ENCODE measurements at places on chromosomes 4 and X.

- DNase-seq: peak; percentile 11
Measured at GRCh38 chrX:38426785-38427184, 74.4 kb downstream of the OTC start.

DNA sequence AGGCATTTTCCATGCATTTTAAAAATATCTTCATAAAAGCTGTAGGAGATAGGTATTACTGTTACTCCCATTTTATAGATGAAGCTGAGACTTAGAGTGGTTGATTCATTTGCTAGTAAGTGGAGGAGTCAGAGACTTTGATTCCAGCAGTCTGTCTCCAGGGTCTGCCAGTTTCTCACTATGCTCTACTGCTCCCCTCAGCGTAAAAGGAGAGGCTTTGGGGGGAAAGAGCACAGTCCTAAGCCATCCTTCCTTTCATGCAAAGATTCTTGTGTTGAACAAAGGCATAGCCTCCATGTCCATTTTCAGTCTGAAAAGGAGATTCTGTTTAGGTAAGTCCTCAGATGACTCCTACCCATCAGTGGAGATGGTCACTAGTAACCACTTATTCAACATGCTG is 117.7 kb upstream of the TMEM150C start:
- no peak for DNase-seq

- DNase-seq: no peak
Measured at GRCh38 chrX:71665747-71666146, 1.6 kb upstream of the LOC101059915 start.

- no peak for DNase-seq
Measured at GRCh38 chr4:23889391-23889790, 456 bp downstream of the PPARGC1A start.

DNA sequence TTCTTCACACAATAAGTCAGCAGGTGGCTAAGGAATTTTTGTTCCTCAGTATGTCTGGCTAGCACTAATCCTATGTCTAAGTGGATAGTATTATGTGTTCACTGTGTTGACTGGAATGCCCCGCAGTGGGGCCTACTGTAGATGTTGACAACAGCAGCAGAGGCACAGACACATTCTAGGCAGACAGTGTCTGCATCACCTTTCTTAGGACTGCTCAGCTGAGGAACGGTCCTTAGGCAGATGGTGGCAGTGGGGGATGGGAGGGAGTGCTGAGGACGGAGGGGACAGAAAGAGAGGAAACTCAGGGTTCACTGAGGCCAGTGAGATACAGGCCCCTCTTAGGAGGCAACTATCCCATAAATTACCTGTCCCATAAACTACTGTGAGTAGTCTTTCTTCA is 44.6 kb upstream of the LEF1 start:
- DNase-seq: no peak

GRCh38 chr4:69522554-69522953 is 26.8 kb upstream of the UGT2B4 start:
- no peak for DNase-seq

DNA sequence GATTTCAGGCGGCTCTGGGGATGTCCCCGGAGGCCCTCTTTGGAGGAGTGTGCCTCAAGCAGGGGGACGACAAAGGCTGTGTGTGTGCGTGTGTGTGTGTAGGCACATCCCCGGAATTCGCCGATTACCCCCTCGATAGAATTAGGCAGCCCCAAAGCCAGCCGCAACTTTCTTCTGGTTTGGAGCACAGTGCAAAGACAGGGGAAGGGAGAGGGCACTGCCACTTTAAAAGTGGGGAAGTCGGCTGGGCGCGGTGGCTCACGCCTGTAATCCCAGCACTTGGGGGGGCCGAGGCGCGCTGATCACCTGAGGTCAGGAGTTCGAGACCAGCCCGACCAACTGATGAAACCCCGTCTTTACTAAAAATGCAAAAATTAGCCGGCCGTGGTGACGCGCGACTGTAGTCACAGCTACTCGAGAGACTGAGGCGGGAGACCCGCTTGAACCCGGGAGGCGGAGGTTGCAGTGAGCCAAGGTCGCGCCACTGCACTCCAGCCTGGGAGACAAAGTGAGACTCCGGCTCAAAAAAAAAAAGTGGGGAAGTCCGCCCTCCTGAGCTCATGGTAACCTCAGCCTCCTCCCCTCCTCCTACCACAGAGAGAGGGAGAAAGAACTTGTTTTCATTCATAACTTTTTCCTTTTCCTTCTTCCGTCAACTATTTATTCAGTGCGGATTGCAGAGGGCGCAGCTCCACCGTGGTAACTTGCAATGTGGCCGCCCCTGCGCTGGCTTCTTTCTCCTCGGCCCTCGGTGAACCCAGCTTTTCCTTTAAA is 2.4 kb downstream of the SPRY1 start:
- DNase-seq: peak; percentile 87

DNA sequence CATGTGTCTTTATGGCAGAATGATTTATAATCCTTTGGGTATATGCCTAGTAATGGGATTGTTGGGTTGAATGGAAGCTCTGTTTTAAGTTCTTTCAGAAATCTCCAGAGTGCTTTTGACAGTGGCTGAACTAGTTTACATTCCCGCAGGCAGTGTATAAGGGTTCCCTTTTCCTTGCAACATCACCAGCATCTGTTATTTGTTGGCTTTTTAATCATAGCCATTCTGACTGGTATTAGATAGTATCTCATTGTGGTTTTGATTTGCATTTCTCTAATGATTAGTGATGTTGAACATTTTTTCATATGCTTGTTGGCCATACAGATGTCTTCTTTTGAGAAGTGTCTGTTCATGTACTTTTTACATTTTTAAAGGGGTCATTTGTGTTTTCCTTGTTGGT is 129.8 kb downstream of the TBCK start:
- DNase-seq: no peak

- DNase-seq: no peak
Measured at GRCh38 chrX:134162032-134162431, 75.0 kb upstream of the CCDC160 start.

DNA sequence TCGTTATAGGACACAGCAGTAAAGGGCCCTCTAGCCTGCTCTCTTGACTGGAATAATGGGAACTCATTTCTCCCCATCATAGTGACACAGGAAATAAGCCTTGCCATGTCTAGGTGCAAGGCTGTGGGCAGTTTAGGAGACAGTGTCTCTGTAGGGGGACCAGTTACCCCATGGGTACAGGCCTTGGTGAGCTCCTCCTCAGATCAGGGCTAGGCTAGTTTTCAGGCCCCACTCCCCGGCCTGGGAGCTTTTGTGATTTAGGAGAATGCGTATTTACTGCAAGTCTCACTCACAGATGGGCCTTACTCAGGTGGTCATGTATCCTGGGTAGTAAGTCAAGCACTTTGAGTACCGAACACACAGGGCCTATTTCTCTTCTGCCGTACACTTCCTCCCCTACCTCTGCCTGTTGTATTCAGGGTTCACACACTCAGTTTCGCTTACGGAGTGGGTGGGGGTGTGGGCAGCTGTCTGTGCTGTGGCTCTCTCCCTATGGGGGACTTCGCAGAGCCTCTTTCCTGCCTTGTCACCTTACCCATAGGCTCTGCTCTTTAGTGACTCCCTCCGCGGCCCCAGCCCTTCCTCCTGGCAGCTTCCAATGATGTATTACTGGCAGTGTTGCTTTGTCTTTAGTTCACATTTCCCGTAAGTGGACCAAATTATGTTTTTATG is 34.2 kb downstream of the FAM193A start:
- no peak for DNase-seq

GRCh38 chr4:76166480-76166879 is 18.3 kb upstream of the NUP54 start:
- DNase-seq: no peak

DNA sequence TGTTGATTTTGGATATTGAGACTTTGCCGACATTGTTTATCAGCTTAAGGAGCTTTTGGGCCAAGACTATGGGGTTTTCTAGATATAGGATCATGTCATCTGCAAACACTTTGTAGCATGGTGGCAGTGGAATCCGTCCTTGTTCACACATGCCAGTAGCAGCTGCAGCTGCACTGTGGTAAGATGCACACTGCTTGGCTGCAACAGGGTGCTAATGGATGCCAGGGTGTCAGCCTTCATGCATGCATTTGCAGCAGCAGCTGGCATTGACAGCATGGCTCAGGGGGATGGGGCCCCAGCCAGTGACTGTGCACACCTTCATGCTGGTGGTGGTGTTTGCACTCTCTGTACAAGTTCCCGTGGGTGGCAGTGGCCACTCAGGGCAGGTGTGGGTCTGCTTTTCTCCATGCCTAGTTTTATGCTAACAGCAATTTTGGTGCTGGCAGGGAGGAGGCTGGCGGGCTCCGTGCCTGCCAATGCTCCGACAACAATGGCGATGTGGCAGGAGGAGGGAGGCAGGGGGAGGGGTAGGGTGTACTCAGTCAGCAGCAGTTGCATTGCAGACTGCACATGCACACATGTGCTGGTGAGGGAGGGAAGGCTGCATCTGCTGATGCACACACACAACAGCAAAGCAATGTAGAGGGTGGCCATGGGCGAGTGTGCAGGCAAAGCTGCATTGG is 37.5 kb downstream of the BEX3 start:
- no peak for DNase-seq

DNA sequence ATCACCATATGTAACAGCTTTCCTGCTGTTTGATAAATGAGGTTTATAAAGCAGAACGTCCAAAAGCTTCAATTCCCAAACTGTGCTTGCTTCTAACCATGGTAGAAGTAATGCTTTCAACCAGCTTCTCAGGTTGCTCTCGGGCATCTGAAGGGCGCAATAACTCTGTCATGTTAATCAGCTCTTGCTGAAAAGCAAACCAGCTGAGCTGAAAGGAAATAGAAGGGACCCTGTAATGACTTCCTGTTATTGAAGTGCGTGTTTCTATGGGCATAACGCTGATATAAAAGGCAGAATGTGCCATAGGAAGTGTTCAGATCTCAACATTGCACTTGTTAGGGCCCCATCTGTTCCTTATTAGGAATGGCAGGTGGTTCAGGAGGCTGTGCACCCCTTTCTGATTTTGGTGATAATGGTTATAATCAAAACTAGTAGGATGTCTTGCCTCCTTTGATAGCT is 21.2 kb downstream of the HERC3 start:
- peak; percentile 32 for DNase-seq

- DNase-seq: no peak
Measured at GRCh38 chr4:11165052-11165451, 263.6 kb downstream of the HS3ST1 start.

GRCh38 chr4:1222938-1223690 is 25.8 kb downstream of the CTBP1 start:
- no peak for DNase-seq

DNA sequence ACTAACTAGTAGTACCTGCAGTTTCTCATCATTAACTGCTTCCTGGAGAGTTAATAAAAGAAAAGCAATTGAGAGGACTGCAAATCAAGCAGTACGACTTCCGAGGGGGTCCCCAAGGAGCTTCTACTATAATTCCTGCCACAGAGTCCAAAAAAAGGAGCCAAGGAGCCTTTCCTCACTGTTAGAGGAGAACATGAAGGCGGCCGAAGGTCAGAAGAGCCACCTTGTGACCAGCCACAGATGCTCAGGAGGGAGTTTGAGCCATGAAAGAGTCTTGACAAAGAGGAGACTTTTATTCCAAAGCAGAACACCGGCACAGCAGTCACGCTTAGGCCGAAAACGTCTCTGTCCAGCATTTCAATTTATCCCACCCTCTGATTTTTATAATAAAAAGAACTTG is 62.2 kb downstream of the RELL1 start:
- DNase-seq: no peak

DNA sequence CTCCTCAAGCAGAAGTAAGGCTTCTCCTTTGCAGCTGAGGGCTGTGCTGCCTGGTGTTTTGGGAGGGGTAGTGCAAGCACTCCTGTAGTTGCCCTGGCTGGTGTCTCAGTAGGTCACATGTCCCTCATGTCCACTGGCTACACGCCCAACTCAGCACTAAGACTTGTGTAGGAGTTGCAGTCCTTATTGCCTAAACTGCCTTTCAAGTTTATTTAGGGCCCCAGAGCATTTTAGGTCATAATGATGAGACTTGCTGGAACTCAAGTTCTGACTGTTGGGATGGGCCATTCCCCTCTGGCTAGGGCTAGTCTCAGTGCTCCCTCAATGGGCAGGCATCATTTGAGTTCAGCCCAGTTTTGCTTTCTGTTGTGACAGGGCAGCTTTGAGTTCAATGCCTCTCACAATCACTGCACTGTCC is 44.1 kb downstream of the PPM1K start:
- DNase-seq: peak; percentile 11

- no peak for DNase-seq
Measured at GRCh38 chr4:113636438-113636818, 125.1 kb downstream of the CAMK2D start.

DNA sequence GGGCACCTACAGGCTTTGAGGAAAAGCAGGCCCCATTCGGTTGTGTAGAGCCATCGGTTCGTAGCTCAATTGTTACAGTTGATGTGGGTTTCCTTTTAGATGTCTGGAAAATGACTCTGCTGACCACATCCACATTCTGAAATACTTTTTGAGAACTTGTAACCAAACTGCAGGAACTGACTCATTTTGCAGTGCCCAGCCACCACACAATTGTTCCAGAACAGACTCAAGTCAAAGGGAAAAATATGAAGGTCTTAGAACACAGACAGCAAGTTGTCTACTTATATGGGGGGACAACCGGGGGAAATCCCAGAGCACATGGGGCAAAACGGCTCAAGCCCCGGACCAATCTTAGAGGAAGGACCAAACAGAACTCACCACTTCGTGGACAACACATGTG is 557.6 kb upstream of the DIPK2B start:
- peak; percentile 88 for DNase-seq

GRCh38 chr4:27016551-27016950 is 155.9 kb downstream of the STIM2 start:
- DNase-seq: no peak

DNA sequence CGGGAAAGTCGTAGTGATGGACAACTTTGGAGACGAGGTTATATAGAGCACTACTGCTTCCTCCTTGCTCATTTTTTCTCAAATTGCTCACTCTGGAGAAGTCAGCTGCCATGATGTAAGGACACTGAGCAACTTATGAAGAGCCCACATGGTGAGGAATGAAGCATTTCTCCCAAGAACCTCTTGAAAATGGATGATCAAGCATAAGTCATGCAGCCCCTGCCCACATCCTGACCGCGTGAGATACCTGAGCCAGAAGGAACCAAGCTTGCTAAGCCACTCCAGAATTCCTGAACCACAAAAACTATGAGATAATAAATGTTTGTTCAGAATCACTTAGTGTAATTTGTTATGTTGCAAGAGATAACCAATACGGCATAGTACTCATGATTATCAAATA is 42.8 kb downstream of the PDE5A start:
- DNase-seq: no peak

- DNase-seq: peak; percentile 65
Measured at GRCh38 chr4:15396157-15396800, 31.6 kb upstream of the C1QTNF7 start.
